ENCODE measurements at places on chromosomes 3 and 15. TPM values are rescaled to one million over a fixed set of nuclear protein-coding genes. Genes with fewer than 3 reads are reported as not detected.

The LDHAL6B gene
- total RNA-seq: not detected

The ERC2 gene
- not detected for total RNA-seq

The FANCD2OS gene
- total RNA-seq: not detected

The CDCP1 gene
- total RNA-seq: 8.1 TPM

The C2CD4B gene
- total RNA-seq: 0.19 TPM

The KCNMB2 gene
- not detected for total RNA-seq

The MEX3B gene
- total RNA-seq: 4.2 TPM

The SAMD7 gene
- not detected for total RNA-seq

The LEKR1 gene
- 0.73 TPM for total RNA-seq

The CYP11A1 gene
- total RNA-seq: not detected

The SLC38A3 gene
- not detected for total RNA-seq

The RBPMS2 gene
- 8.3 TPM for total RNA-seq

The CRBN gene
- total RNA-seq: 22.2 TPM

The LHFPL4 gene
- total RNA-seq: 0.41 TPM

The A4GNT gene
- not detected for total RNA-seq

The CHRNA5 gene
- total RNA-seq: 35.1 TPM

The SAXO2 gene
- 2.2 TPM for total RNA-seq

The GABRB3 gene
- total RNA-seq: 82.7 TPM

The NR2E3 gene
- total RNA-seq: 0.19 TPM

The AQP9 gene
- total RNA-seq: not detected

The SLC12A1 gene
- not detected for total RNA-seq

The SEMA3B gene
- total RNA-seq: 8.8 TPM

The APH1B gene
- 26.4 TPM for total RNA-seq

The HTR3E gene
- not detected for total RNA-seq

The SKIL gene
- 29.0 TPM for total RNA-seq

The CYP1A1 gene
- total RNA-seq: 1.6 TPM

The ST8SIA2 gene
- 0.23 TPM for total RNA-seq

The ADAMTSL3 gene
- total RNA-seq: 0.19 TPM

The GHRL gene
- total RNA-seq: not detected

The KNG1 gene
- total RNA-seq: not detected

The RAD51 gene
- total RNA-seq: 18.4 TPM

The CELF6 gene
- total RNA-seq: 0.10 TPM

The TMEM207 gene
- not detected for total RNA-seq

The UBE2E2 gene
- 42.8 TPM for total RNA-seq

The CHCHD4 gene
- total RNA-seq: 39.0 TPM
